ENCODE measurements at places on chromosomes 12 and 14.
A peak's percentile ranks its signal among the peaks of the same experiment; 100 is the strongest.

DNA sequence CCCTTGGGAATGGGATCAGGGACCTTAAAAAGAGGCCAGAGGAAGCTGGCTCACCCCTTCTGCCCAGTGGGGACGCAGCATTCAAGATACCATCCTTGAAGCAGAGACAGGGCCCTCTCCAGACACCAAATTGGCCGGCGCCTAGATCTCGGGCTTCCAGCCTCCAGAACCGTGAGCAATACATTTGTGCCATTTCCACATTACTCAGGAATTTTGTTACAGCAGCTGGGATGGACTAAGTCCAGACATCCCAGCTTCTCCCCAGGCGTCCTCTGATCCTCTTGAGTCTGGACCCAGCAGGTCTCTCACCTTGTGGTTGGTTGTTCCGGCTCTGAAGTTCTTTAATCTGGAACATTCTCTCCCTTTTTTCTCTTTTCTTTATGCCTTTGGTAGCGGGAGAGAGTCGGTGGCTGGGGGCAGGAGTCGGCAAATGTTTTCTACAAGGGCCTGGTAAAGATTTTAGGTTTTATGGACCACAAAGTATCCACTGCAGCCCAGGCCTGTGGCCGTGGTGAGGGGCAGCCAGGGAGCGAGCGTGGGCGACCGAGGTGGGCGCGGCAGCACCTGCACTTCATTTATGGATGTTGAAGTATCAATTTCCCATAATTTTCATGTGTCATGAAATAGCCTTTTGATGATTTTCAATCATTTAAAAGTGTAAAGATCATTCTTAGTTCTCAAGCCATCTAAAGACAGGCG lies 4.8 kb downstream of the CEP170B start:
- DNase-seq = no peak

DNA sequence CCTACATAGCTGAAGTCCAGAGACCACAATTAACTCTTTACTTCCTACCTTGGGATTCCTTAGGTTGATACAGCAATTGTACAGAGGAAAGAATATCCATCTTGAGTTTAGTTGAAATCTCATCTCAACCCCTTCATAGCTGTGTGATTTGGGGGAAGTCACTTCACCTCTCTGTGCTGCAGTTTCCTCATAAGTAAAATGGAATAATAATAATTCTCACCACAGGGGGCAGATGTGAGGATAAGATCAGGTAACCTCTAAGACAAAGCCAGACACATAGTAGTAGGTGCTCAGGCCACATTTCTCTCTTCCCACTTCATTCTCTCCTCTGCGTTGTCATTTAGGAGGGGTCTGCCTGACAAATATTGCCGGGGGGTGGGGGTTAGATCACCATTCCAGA lies 6.7 kb downstream of the FOXN4 start:
- DNase-seq = no peak

GRCh38 chr12:4421590-4422031 lies 24.0 kb downstream of the FGF6 start:
- DNase-seq = peak; percentile 64

DNA sequence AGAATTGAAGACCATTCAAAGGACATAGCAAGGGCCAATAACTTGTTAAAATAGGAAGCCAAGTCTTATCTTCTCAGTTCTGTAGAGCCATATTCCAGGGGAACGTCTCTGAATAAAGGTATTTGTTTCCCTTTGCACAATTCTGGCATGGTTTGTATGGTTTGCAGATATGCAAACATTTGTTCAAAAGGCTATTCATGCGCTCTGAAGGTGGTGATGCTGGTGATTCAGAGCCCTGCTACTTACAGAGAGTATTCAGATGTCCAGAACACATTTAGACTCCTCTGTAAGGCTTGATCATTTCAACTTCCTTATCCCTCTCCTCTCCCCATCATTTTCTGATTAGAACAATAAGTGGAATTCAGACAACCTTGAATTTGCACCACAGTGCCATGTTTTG lies 35.9 kb downstream of the SLC4A8 start:
- DNase-seq = no peak

GRCh38 chr12:13093848-13094220 lies 9.6 kb downstream of the GSG1 start:
- no peak for DNase-seq

GRCh38 chr12:54261815-54262402 lies 18.0 kb downstream of the CBX5 start:
- no peak for DNase-seq

DNA sequence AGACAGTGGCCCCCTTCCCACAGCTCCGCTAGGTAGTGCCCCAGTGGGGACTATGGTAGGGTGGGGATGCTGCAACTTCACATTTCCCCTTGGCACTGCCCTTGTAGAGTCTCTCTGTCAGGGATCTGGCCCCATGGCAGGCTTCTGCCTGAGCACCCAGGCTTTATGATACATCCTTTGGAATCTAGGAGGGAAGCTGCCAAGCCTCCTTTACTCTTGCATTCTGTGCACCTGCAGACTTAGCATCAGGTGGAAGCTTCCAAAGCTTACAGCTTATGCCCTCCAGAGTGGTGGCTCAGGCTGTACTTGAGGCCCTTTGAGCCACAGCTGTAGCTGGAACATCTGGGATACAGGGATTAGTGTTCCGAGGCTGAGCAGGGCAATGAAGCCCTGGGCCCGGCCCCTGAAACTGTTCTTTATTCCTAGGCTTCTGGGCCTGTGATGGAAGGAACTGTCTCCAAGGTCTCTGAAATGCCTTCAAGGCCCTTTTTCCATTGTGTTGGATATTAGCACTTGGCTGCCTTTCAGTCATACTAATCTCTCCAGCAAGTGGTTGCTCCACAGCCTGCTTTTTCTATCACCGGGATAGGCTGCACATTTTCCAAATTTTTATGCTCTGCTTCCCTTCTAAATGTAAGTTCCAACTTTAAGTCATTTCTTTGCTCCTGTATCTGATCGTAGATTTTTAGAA lies 22.2 kb upstream of the OR6J1 start:
- DNase-seq = no peak

- no peak for DNase-seq
Measured at GRCh38 chr12:124169577-124170284, 125.2 kb upstream of the RFLNA start.

GRCh38 chr12:117236456-117237001 lies 46.3 kb upstream of the FBXO21 start:
- DNase-seq = peak; percentile 68

DNA sequence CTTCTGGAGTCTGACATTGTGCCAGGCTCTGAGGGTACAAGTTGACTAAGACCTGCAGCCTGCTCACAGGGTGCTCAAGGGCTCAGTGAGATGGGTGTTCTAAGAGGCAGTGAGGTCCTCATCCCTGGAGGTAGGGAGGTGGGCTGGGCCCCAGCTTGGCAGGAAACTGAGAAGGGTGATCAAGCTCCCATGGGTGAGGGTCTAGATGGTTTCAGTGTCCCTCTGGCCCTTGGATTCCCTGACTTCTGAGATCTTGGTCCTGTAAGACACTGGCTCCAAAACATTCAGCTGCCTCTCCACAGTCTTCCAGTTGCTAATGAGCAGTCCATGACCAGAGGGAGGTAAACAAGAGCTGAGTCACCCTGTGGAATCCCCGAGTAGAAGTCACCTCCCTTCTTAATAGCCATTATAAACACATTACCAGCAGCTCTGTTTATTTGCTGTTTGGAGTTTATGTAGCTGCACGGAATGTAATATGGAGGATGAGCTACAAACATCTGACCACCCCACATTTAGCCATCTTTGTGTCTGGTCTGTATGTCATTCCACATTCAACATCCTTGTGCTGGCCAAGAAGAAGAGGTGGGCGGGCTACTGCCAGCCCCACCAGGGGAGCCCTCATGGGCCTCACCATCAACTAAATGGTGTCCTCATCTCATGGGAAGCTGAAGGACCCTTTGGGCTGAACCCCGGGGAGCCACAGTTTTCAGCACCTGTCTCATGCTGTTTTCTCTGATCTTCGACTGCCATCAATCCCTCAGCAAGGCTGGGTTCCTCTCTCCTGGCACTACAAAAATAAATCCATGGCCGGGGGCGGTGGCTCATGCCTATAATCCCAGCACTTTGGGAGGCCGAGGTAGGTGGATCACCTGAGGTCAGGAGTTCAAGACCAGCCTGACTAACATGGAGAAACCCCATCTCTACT lies 37.2 kb upstream of the BDKRB2 start:
- no peak for DNase-seq

- DNase-seq = no peak
Measured at GRCh38 chr14:62896932-62897456, 148.3 kb downstream of the KCNH5 start.

DNA sequence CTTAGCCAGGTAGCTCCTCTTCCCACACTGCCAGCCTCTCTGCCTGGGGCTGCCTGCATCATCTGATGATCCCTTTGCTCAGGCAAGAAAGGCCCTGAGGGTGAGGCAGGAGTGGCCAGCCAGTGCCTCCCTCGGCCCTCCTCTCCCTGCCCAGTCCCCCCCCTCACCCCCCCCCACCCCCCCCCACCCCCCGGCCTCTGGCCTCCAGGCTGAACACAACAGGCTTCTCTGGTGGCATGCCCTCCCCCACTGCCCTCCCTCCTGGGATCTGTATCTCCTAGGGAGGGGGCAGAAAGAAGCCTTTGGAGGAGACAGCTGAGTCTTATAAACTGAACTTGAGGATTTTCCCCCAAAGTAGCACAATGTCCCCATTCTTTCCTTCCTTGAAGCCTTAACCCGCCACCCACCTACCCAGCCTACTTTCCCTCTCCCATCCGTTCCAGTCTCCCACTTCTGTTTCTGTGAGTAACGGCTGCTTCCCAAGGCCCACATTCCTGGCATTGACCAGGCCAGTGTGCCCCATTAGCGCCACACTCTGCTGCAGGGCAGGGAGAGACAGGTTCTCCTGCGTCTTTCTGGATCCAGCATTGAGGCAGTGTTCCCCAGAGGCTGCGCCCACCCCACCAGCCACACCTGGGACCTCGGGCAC lies 82.1 kb downstream of the B4GALNT3 start:
- no peak for DNase-seq

- DNase-seq = no peak
Measured at GRCh38 chr12:104775731-104776231, 182.3 kb downstream of the SLC41A2 start.
